ENCODE measurements at places on chromosomes 7 and 10.
A peak's percentile ranks its signal among the peaks of the same experiment; 100 is the strongest.

GRCh38 chr7:114293289-114294012 lies 121.2 kb upstream of the FOXP2 start:
- no peak for DNase-seq

DNA sequence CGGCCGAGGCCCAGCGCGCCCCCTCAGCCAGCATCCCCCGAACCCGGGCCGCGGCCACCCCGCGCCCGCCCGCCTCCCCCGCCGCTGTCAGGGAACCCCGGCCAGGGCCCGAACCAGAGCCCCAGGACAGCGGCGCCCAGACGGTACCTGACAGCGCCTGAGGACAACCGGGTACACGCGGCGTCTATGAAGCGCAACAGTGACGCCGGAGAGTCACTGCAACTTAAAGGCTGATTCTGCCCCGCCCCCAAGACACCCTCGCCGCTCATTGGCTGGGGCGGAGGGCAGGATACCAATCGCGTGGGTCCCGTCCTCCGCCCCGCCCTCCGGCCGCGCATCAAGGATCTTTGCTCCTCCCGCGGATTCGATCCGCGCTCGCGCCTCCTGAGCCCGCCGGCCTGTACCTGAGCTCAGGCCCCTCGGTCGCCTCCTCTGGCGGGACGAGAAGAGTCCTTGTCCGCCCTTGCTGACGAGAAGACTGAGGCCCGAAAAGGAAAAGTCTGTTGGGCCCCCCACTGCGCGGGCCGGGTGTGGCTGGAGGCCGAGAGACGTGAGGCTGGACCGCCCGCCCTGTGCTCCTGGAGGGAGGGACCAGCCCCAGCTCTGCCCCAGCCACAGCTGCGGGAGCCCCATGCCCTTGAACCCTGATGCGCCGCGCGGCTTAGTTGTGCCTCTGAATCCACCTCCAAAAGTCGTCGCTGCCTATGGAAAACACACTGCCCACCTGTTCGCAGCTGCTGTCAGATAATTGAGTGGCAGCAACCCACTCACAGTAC lies at the start of gene OAT:
Gene OAT, minus strand, starts transcription at position 198 of the 776 bp plus-strand sequence. CDS start 6,752 bp downstream, outside the sequence.
- DNase-seq, result peak; percentile 83

DNA sequence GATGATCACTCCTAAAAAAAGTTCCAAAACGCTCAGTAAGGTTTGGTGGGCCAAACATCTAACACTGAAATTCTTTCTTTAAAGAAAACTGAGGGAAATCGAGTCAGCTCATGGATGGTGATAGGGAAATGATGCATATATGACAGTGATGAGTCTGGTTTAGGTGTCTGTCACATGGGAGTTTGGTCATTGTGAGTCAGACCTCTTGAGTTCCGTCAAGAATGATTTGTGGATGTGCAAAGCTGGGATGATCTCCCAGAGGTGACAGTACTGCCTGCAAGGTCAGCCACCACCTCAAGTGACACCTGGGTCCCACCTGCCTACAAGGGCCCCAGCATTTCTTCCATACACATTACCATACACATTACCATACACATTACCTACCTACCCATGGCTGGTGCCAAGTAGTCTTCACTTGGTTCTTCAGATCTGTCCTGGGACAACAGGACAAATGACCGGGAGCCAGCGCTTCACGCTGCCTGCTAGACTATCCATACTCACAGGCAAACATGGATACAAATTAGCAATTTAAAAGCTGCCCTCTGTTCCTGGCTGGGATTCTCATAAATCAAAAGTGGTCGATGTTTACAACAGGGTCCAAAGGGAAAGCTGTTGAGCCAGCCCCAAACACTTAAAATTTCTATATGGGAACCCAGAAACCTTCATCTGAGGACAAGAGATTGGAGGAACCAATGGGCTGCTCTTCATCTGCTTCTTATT lies 128.4 kb downstream of the ADAM12 start:
- no peak for DNase-seq

DNA sequence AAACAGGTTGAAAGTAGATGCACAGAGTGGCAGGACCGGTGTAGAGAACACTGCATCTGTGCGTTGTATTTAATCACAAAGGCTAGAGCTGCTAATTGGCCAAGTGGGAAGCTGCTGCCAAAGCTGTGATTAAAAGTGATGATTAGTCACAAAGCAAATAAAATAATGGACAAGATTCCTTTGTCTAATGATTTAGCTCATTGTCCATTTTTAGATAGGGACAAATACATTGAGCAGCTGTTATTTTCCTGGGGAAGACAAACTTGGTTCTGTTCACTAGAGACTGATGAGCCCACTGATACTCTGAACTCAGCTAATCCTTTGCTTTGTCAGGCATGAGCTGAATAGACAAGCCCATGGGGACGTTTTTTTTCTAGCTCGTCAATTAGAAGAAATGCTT lies 19.7 kb downstream of the UBE3C start:
- peak; percentile 2 for DNase-seq

GRCh38 chr10:94108200-94108599 lies 114.5 kb downstream of the PLCE1 start:
- DNase-seq, result no peak
